ENCODE measurements at places on chromosomes 2 and 18.
A peak's percentile ranks its signal among the peaks of the same experiment; 100 is the strongest.

DNA sequence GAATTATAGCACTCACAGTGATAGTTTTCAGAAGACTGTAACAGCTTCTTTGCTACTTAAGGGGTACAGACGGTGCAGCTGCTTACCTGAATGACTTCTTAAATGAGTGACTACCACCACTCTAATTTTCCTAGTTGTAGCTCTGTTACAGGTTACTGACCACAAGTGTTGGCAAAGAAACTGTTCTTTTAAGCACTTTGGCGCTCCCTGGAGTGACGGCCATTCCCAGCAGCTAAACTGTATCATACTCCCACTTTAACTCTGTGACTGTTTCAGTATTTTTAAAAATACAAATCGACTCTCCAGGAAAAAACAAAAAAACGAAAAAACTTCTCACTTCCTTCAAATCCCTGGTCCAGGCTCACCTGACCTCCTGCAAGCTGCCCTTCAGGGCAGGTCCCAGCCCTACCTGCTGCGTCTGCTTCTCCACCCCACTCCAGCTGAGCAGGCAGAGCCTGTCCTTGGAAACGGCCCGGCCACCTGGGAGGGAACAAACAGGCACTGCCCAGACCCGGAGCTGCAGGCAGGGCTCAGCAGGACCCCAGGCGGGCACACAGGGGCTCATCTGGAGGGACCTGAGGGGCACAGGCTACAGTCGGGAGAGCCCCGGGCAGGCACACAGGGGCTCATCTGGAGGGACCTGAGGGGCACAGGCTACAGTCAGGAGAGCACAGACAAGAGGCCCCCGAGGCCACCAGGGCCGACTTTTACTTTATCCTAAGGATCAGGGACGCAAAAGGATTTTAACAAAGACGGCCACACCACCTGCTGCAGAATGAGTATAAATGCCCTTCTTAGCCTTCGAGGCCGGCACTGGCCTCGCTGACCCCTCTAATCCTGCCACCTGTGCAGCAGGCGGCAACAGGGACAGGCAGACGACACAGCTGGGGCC lies 24.5 kb downstream of the SLC66A2 start:
- DNase-seq = no peak

GRCh38 chr2:168194784-168195522 lies 52.4 kb downstream of the STK39 start:
- no peak for DNase-seq

GRCh38 chr2:120886534-120887319 lies 151.1 kb downstream of the GLI2 start:
- DNase-seq = no peak

DNA sequence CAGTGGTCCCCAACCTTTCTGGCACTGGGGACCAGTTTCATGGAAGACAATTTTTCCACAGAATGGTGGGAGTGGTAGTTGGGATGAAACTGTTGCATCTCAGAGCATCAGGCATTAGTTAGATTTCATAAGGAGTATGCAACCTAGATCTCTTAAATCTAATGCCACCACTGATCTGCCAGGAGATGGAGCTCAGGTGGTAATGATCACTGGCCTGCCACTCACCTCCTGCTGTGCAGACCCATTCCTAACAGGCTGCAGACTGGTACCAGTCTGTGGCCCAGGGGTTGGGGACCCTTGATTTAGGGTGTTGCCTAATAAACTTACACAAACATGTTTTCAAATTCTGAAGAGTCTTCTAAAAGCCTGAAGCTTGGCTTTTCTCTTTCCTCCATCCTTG lies 261.3 kb downstream of the CDH19 start:
- DNase-seq = no peak

GRCh38 chr2:20611077-20611843 lies 39.6 kb downstream of the HS1BP3 start:
- DNase-seq = no peak

DNA sequence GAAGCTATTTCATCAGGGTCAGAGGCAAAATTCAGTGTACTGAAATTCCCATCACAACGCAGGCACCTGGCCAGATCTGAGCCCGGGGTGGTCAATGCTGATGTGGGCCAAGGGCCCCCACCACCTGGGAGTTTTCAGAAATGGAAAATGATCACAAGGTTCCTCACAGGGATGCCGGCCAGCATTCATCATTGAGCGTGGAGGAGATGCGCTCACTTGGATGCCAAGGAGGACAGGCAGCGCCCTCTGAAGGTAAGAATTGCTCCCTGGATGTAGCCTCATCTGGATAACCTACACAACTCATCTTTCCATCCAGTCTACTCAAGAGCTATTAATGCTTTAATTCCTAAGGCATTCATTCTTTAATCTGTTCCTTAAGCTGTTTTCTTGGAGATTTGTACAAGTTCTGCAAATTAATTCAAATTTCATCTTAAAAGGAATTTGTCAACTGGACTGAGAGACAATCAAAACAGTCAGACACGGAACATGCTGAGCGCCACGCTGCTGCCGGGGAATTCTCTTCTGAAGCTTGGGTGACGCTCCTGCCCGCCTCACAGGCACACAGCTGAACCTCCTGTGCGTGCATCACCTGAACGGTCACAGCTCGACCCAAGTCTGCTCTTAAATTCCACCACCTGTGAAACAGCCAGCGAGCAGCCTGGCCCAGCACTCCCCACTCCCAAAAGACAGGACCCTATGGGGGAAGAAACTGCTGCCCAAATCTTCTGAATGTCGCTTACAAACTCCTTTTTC lies 206.7 kb downstream of the HDAC4 start:
- DNase-seq = peak; percentile 1

GRCh38 chr2:179252423-179252822 lies 12.2 kb downstream of the SESTD1 start:
- DNase-seq = no peak

DNA sequence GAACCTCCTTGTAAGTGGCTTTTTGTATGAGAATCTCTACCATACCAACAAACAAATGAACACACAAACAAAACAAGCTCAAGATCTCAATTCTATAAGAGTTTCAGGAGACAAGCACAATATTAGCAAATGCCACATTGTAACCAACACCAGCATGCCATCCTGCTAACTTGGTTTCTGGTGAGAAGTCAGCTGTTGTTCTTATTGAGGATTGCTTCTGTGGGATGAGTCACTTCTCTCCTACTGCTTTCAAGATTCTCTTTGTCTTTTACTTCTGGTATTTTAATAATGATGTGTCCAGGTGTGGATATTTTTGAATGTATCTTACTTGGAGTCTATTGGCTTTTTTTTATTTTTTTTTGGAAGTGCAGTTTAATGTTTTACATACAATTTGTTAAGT lies 131.7 kb downstream of the BCL2L11 start:
- no peak for DNase-seq

DNA sequence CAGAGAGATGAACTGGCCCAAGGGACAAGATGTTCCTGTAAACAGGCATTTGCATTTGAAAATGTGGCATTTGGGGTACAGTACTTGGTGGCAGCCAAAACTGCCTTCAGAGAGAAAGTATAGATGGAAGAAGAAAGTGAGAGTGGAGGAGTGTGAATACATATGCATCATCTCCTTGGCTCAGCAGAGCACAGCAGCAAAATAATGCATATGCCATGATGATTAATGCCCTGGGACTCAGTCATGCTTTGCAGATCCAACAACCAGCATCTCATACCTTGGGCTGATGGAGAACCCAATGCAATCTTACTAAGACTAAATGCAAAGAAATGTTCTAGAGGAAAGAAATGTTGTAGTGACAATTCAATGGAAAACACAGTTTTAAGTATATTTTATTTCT lies 29.7 kb upstream of the CYTIP start:
- no peak for DNase-seq

- DNase-seq = no peak
Measured at GRCh38 chr18:36329684-36330434, 32.3 kb downstream of the FHOD3 start.

GRCh38 chr18:26448714-26449159 lies 99.6 kb downstream of the KCTD1 start:
- no peak for DNase-seq

DNA sequence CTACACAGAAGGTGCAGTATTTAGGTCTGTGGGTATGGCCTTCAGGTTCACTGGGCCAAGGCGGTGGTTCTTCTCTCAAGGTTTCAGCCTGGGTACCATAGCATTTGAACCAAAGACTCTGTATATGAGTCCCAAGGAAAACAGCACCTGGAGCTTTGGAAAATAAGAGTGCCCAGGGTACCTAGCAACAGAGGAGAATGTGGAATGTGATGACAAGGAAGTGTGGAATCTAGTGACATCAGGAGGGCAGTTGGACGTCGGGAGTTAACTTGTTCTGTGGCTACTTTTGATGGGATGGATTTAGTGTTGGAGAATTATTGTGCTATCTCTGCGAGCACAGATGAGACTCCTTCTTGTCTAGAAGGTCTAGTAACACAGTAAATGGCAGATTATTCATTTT lies 201.2 kb downstream of the NOL4 start:
- peak; percentile 20 for DNase-seq

DNA sequence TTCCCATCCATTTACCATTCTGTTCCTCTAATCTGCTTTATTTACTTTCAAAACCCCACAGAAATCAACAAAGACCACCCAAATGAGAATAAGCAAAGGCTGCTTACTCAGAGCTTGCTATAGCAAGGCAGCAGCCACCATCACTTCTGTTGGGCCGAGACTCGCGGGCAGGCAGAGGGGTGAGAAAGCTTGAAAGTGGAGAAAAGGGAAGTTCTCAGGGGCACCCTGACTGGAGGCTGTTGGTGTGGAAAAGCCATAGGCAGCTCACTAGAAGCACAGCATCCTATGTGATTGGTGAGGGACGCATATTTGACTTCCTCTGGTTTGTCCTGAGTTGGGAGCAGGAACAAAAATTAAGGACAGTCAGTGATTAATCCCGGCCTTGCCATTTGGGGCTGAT lies 269.7 kb upstream of the THSD7B start:
- no peak for DNase-seq

DNA sequence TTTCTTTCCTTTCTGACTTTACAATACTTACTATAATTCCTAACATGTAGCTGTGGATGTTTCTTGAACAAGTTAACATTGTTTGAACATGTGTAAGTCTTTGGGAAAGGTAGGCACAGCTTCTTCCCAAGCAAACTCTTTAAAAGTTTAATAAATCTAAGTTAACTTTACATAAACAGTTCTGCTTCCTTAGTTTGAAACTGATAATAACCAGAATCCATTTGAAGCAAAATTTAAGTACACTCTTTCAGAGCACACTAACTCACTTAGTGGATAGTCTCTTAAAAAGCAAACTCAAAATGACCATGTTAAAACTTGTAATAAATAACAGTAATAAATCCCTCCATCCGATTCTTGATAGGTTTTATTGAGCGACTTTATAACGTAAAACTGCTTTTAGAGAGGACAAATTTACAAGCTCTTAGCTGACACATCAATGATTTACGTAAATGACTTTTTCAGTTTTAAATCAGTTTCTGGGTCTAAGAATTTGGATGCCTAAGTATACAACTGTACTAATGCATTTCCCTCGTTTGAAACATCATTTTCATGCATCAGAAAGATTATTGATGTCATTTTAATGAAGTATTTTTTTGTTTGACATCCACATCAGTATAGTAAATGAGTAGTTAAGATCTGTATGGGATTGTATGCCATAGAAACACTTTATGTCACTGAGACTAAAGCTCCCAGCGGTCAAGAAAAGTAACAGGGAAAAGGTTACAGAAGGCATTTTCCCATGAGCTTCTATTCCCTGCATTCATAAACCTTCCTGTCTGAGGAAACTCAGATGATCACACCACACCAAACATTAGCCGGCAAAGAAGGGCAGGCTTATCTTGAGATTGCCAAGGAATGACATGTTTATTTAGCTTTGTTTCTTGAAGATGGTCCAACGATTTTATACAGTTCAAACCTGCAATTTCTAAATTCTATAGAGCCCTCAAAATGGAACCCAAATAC lies 67.5 kb downstream of the PDE1A start:
- no peak for DNase-seq

DNA sequence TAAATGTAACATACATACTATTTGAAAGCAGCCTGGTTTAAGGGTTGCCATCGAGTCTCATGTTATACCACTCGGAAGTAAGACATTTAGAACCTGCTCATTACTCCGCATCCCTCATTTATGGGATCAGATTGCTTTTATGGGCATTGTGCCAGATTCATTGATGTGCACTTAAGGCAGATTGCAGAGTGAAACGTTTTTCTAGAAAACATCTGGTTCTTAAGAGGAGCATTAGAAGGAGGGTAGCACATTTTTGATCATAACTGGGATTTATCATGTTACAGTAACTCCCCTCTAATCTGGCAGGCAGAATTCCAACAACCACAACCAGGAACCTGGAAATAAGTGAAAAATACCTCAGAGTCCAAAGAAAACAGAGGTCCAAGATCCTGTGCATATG lies 74.2 kb upstream of the GALNT3 start:
- DNase-seq = peak; percentile 78

DNA sequence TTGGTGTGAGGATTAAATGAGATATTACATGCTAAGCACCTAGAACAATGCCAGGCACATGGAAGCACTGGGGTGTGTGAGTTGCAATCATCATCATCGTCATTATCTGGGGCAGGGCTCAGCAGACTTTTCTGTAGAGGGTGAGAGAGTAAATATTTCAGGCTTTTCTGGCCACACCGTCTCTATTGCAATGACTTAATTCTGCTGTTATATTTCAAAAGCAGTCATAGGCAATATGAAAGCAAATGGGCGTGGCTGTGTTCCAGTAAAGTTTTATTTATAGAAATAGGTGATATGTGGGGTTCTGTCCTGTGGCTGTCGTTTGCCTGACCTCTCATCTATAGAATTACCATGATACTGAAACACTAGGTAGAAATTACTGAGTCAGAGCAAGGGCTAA lies 60.6 kb downstream of the IL1R2 start:
- DNase-seq = no peak

DNA sequence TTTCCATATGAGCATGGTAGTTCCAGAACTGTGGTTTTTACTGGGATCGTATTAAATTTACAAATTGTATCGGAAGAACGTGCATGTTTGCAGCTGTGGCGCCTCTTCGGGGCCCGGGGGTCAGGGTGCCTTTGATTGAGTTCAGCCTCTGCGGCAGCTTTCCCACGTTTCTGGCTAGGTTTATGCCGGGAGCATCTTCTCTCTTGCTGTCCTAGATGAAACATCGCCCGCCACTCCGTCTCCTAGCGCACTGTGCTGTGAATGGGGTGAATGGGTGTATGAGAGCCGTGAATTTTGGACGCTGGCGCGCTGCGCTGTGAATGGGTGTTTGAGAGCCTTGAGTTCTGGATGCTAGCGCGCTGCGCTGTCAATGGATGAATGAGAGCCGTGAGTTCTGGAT lies 12.3 kb downstream of the PDCD1 start:
- DNase-seq = no peak

DNA sequence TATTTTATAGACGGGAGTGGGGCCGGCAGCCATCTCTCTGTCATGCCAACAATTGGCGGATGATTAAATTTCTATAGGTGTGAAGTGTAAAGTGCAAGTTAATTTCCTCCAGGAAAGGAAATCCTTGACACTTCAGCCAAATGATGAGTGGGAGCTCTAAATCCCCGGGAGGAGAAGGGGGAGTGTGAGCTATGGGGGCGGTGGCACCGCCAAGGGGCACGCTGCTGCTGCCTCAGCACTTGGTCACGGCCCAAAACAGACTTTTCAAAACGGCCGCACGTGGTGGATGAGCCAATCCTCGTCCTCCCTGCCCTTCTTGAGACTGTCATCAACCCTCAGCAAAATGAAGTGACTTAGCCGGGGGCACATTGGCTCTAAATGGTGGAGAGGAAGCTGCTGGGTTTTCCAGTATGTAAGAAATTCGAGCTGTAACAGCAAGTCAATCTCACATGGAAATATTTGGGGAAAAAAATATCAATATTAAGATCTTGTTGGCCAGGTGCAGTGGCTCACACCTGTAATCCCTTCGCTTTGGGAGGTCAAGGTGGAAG lies 200.8 kb downstream of the TFCP2L1 start:
- DNase-seq = no peak

Measured in NCI-H1417 (cell line).